Fibroblast of skin of back (primary cell): ENCODE measurements at places on chromosomes 4 and X.
A peak's percentile ranks its signal among the peaks of the same experiment; 100 is the strongest.

- DNase-seq: no peak
Measured at GRCh38 chr4:188117631-188118324, 8.4 kb upstream of the TRIML2 start.

- DNase-seq: no peak
Measured at GRCh38 chr4:129490516-129490915, 394.6 kb downstream of the C4orf33 start.

- peak; percentile 80 for DNase-seq
Measured at GRCh38 chrX:20620306-20620705, 353.6 kb upstream of the RPS6KA3 start.

DNA sequence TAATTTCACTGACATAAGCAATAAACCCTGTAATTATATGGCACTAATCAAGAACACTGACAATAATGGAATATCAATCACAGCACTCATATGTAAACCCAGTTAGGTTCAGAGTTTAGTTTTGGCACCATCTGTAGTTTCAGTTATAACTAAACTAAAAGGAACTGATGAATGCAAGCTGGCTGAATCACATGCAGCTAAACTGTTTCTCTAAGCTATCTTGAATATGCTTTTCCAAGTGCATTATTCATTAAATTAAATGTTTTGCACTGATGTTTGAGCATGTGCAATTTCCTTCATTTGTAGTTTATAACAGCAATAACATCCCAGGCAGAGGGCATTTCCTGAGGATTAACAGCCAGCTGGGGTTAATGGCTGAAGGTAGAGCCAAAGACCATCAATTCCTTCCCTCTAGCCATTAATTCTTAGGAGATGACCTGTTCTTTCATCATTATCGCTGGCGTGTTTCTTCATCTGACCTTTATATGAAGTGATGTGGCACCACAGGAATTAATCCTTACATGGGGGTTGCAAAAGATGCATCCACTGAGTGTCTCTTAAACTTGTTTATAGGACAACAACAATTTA lies 562.8 kb upstream of the IGFBP7 start:
- no peak for DNase-seq

- peak; percentile 27 for DNase-seq
Measured at GRCh38 chrX:19382555-19383145, 38.9 kb downstream of the PDHA1 start.

GRCh38 chr4:150323406-150324325 lies 245.4 kb downstream of the DCLK2 start:
- peak; percentile 54 for DNase-seq

DNA sequence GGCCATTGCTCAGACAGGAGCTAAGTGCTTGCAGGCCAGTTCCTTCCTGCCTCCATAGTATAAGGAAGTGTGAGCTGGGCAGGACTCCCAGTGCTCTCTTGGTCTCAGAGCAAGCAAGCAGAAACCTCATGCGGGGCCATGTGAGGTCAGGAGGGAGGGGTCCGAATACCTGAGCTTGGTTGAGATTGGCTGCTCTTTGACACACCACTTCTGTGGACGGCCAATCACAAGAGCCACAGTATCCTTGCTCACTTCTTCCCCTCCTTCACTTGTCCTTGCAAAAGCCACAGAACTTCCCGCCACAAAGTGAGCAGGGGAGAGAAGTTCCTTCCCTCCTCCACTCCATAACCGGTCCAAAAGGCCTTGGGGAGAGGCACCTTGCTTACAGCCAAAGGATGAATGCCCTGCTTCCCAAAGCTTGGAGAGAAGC lies 56.7 kb downstream of the PRPS1 start:
- no peak for DNase-seq

- DNase-seq: peak; percentile 20
Measured at GRCh38 chr4:17347445-17347844, 164.4 kb downstream of the QDPR start.

DNA sequence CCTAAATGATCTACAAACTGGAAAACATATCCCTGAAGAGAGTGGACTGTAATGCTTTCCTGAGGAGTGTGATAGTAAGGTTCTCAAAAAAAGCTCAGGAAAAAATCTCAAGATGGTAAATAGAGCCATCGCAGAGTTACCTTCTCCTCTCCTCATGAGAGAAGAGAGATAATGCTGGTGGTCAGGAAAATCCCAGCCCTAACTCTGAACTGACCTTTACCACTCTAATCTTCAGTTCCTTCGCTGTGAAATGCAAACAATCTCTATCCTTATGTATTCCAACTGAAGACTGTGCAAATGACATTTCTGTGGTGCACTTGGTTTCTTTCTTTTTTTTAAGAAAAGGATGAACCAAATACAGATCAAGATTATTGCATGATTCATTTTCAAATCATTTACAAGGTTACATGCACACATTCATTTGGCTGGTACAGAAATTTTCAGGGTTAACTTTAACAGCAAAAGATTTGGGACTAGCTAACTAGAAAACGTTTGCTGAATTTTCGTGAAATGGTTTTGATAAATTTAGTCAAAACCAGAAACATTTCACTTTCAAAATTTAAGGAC lies 8.3 kb downstream of the PPM1K start:
- DNase-seq: peak; percentile 16

DNA sequence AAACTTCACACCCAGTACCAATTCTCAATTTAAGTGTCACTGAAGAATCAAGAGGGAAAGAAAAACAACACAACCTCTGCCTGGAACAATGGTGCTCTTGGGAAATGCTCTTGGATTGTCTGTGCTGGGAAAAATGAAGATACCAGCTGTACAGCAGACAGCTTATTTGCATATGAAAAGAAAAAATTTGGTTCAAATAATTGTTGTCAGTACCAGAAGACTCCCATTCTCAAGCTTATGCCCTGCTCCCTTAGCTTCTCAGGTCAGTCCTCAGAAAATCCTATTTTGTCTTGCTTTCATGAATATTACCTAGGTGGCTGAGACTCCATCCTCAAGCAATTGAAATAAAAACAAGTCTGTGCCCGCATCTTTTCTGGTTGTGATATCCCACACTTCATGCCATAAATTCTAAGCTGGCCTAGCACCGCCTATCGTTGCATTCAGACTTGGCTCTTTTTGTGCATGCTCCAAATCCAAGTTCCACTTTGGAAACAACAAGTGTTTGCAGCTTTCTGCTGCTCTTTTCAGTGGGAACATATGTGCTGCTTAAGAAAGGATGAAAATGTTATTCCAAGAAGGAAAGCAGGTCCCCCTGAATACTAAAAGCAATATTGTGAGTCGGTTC lies 431.6 kb downstream of the INPP4B start:
- no peak for DNase-seq

DNA sequence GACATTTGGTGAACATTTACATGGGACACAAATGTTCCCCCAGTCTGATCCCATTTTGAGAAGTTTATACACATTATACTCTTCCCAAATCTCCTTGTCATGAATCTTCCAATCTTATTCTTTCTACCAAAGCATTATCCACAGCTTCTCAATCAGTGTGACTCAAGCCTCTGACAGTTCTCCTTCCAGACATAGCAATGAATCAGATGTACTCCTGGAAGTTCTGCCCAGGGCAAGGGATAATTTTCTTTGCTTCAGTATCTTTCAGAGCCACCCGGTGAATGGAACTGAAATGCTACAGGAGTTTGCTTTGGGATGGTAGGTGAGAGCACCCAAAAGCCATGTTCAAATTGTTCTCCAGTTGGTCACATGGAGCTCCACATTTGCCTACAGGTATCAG lies 145.5 kb downstream of the ANXA5 start:
- DNase-seq: no peak

DNA sequence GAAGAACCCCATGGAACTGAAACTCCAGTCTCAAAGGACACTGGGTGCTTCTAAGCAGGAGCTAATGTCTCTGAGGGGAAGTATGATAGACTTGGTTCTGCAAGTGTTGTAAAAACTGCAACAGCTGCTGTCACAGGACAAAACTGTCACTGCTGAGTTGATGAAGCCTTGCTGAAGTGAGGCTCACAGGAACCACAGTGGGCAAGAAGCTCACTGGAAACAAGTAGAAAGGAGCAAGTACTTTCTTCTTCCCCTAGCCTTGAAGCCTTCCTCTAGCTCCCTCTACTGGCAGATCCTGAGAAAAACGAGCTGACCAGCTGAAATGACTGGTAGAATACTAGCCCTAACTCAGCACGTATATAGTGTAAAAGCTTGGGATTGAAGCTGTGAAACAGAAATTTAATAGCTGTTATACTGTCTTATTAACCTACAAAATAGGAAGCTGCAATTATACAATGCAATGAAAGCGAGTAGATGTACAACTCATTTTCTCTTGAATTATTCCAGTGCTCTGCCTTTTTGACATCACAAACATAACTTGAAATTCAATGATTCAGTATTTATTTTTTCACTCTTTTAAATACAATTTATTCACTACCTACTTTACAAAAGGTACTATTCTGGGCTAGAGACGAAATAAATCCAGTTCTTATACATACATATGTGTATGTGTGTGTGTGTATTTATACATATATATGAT lies 91.4 kb downstream of the GABRB1 start:
- DNase-seq: peak; percentile 75

- peak; percentile 23 for DNase-seq
Measured at GRCh38 chrX:150219374-150220185, 143.5 kb upstream of the MAMLD1 start.

DNA sequence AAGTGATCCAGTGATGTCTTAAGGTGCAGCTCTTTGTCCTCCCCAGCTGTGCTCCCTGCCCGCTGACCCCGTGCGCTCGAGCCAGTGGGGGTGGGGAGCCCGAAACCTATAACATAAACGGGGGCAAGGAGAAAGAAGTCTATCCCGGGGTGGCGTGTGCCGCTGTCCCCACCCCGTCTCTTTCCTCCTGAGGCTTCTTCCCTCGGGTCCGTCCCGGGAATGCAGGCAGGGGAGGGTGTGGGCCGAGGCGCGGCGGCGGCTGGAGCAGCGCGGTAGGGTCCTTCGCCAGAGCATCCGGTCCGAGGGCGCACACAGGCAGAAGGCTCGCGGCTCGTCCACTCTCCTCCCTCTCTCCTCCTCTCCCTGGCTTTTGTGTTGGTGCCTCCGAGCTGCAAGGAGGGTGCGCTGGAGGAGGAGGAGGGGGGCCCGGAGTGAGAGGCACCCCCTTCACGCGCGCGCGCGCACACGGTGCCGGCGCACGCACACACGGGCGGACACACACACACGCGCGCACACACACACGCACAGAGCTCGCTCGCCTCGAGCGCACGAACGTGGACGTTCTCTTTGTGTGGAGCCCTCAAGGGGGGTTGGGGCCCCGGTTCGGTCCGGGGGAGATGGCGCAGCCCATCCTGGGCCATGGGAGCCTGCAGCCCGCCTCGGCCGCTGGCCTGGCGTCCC lies at the start of gene RAB33A:
TSS of gene RAB33A (plus strand) at position 517 of the 681 bp plus-strand sequence. CDS start at position 618, 101 bp downstream.
- peak; percentile 17 for DNase-seq

- peak; percentile 57 for DNase-seq
Measured at GRCh38 chr4:25847329-25847728, 15.5 kb downstream of the SEL1L3 start.

DNA sequence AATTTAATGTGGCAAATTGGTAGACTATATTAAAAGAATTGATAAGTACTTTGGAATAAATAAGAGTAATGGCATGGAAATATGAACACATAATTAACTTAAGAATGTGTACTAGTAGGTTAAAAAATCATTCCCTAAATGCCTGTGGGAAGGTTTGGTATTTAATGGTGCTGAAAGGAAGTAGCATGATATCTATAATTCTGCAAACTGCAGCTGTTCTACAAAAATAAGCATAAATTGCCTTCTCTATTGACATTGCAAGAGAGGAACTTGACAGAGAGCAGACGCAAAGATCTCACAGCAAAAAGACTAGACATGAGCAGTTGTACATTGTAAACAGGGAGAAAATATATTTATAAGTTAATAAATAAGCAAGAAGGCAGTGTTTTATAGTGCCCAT lies 752.5 kb upstream of the PCDH10 start:
- peak; percentile 59 for DNase-seq

- DNase-seq: no peak
Measured at GRCh38 chr4:74631988-74632387, 162.3 kb downstream of the BTC start.

DNA sequence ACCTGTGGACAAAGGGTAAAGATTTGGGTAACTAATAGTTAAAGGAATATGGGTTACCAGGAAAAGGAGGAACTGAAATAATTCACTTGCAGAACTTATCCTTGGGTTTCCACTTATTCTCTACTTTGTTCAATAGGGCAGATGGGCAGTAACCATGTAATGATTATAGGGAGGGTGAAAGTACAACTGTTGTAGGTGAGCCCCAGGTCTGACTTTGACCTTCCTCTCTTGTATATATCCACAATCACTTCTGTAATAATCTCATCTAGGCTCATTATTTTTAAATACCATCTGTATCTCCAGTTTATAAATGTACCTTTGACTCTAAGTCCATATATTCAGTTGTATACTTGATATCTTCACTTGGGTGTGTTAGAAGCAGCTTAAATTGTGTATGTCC lies 32.1 kb downstream of the CXXC4 start:
- DNase-seq: no peak

DNA sequence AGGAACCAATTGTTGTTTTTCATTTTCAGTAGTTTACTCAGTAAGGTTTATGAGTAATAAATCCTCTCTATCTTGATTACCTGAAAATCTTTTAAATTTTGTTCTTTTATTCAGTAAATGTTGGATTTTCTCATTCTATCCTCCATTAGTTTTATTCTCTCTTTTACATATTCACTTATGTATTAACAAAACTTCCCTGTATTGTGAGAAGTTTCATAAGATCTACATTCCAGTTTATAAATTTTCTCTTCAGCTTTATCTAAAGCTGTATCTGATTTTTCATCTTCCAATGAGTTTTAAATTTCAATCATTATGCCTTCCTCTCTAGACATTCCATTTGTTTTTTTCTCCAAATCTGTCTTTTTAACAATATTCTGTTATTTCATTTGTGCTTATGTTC lies 310.2 kb downstream of the UNC5C start:
- no peak for DNase-seq

DNA sequence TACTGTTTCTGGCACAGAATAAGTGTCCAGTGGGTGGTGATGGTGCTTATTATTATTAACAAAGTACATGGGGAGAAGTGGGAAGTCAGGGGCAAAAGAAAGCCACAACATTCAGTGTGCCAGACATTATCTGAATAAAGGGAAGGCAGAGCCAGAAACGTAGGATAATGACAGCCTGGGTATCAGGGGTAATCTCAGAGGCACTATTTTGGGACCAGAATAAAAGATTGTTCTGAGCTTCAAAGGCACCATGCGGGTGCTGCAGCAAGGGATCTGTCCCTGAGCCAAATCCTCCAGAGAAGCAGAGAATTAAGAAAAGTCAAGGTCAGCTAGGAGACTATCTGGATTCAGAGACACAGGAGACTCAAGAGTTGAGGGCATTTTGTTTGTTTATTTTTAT lies 328.8 kb upstream of the GATB start:
- no peak for DNase-seq

GRCh38 chrX:40260146-40260747 lies 162.5 kb upstream of the BCOR start:
- DNase-seq: peak; percentile 32

GRCh38 chrX:132119283-132119682 lies 8.5 kb downstream of the FRMD7 start:
- DNase-seq: no peak
